HAP-1 (cell line): ENCODE measurements at places on chromosomes 6 and 20.

GRCh38 chr6:168017629-168018028, 20.2 kb downstream of the KIF25 start:
- DNase-seq = no peak

- no peak for DNase-seq
These were observed 32.3 kb upstream of the RSPO4 start for GRCh38 chr20:1034415-1034789.

- DNase-seq = no peak
These were observed 1.2 kb downstream of the OGFRL1 start for GRCh38 chr6:71289802-71290175.

DNA sequence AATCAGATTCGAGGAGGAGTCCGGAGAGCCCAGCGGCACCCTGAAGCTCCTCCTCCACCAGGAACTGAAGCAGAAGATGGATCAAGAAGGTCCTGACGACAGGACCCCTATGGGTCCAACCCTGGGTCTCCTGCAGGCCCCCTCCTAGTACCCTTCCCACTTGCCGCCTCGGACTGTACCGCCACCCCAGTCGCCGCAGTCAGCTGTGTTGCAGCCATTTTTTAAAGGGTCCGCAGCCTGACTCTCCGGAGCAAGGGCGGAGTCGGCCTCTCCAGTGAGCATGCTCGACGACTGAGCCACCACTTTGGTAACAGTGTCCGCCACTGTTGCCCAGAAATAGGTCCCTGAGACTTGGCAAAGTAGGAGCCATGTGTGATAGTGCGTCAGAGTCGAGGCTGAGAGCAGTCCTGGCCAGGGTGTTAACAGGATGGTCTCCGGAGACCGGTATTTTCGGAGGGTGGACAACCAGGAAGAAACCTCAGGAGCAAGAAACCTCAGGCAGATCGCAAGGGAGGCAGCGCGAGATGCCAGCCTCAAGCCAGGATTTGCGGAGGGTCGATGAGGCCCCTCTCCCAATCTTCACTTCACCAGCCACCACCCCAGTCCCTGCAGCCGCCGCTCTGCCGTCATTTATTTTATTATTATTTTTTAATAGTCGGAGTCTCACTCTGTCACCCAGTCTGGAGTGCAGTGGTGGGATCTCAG, 294.6 kb upstream of the ZNF337 start:
- no peak for DNase-seq

DNA sequence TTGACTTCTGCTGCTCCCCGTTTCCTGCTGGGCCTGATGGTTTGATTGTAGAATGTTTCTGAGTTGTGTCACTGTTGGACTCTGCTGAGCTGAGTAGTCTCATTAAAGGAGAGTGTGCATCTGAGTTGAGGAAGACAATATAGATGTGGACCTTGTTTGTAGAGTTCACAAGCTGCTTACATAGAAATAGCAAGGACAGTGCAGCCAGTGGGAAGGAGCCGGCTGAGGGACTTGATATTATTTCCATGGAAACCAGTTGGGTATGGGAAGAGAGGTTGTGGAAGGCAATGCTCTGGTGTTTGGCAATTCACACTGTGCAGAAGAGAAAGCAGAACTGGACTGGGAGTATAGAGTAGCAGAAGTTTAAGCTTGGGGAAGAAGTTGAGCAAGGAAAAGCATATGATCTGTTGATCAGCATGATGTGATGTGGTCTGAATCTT, 14.8 kb downstream of the IGF2R start:
- DNase-seq = no peak

DNA sequence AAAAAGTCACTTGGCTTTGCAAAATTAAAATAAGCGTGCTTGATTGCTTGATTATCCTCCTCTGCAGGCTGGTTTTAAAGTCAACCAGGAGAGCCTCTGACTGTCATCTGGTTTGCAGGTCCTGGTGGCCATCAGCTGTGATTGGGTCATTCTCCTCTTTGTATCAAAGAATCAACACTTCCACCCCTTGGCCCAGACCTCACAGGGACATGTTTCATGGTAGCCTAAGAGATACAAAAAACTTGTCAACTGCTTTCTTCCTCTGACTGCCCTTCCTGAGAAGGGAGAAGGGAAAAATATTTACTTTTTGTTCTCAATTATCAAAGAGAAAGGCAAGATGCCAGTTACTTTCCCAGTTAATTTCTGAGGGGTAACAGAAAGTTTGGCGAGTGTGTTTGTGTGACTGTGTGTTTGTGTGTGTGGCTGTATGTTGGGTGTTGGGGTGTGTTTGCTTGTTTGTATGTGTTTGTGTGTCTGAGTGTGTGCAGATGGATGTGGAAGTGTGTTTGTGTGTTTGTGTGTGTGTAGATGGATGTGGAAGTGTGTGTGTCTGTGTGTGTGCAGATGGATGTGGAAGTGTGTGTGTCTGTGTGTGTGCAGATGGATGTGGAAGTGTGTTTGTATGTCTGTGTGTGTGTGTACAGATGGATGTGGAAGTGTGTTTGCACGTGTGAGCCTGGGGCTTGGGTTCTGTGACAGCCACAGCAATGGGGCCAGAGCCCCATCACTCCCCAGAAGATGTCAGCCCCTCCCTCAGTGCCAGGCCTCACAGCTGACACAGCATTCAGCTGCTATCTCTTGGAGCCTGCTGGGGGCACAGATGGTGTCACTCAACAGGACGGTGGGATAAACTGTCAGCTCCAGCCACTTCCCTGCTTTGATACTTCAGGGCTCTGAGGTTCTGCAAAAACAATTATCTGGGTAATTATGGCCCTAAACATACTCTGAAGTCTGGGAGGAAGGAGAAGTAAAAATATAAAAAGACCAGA, 98.6 kb upstream of the RNF24 start:
- no peak for DNase-seq

- DNase-seq = no peak
These were observed 38.5 kb downstream of the CPXM1 start for GRCh38 chr20:2761885-2762284.

- DNase-seq = no peak
These were observed 24.5 kb downstream of the TTBK1 start for GRCh38 chr6:43267619-43268354.

- no peak for DNase-seq
These were observed 66.2 kb upstream of the SLC22A1 start for GRCh38 chr6:160055378-160055777.

DNA sequence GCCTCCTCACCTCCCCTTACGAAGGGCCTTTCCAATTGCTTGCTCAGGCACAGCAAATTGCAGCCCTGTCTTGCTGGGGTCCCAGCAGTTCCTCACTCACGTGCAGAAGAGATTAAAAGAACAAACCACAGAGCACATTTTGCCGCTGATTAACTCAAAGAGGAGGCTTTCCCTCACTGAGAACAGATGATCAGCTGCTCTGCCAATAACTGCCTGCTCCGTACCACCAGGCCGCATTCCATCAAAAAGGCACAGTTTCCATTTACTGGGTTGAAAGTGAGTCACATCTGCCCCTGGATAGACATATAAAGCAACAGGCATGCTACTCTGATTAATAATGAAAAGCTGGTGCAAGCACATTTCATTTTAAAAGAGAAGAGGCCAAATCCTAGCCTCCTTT, 446.8 kb downstream of the PTPRT start:
- no peak for DNase-seq
